ENCODE measurements at places on chromosomes 11 and 22.

DNA sequence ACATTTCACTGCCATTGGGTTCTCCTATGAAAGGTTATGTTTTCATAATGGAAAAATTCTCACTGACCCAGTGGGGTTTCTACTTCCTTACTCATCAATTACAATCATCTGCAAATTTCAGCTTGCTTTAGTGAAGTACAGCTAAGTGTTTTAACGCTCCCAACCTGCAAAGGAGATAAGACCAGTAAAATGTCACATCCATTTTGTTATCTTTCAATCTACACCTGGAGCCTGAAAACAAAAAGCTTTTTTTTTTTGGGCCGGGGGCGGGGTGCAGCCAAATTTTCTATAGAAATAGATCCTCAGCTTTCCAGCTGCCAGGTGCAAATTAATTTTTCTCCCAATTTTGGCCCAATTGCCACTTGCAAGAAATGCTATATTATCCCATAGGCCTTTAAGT, 40.6 kb downstream of the CADM1 start:
- no peak for DNase-seq

GRCh38 chr11:45615182-45615792, 50.1 kb downstream of the CHST1 start:
- DNase-seq, result no peak

DNA sequence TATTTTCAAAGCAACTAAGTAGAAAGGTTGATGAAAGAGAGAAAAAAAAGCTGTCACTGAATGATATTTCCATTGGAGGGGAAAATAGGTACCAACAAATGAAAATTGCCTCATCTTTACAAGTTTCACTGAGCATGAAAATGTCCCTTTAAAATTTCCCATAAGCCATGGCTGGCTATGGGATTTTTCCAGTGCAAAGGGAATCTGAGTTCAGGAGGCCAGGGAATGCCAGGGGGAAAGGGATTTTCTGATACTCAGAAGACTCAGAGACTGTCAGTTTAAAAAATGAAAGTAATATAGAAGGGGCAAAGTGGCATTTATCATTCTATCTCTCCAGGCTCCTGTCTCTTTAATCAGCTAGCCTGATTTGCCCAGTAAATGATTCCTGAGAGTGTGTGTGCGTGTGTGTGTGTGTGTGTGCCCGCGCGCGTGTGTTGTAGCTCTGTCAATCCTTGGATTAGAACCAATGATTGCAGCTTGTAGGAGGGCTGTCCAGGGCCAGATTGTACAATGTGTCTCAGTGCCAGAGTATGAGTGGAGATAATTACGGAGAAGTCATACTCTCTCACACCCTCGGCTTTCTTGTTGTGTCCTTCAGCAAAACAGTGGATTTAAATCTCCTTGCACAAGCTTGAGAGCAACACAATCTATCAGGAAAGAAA, at the start of gene NTM:
NTM (plus strand) TSS at position 526 of the 662 bp plus-strand sequence.
- no peak for DNase-seq

DNA sequence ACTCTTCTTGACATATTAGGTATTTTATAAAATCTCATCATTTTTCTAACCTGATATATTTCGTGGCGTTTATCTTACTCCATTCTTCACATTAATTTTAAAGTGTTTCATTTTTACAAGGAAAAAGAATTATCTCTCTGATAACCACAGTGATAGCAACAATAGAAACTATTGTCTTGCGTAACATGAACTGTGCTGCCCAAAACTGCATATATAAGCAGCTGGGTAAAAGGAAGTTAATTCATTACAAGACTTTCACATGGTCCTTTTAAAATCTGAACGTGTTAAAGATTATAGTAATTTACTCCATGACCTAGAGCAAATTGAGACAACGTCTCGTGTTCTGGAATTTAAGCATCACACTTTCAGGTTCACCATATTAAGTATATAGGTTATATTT, 210.4 kb upstream of the GRIA4 start:
- DNase-seq, result peak; percentile 50

DNA sequence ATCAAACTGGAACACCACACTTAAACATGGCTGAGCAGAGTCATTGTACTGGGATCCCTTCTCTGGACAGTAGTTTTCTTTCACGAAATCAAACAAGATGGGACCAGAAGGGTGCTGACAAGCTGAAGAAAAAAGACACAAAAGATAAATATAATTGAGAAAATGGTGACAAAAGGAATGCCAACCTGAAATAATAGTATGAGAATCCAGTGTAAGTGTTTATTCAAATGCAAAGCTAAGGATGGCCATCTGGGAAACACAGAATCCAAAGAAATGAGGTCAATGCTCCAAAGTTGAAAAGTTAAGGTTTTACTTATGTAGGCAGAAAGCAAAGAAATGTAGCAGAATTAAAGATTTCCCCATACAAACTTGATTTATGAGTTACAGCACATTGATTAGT, 5.3 kb upstream of the OR52E5 start:
- DNase-seq, result no peak

DNA sequence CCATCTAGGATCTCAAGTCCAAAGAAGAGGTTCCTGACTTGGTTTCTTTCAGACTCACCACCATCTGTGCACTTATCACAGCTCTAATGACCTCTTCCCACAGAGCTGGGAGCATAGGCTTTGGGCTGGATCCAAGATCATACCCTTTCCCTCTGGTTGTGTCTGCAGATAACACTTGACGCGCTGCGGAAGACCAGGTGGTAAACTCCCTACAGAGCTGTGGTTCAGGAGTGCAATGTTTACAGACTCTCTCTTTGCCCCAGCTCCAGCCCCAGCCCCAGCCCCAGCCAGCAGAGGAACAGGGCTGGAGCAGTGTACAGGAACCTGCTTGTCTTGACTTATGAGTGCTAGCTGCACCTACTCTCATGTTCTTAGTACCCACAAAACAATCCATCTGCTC, 274.4 kb upstream of the SYN3 start:
- DNase-seq, result no peak

DNA sequence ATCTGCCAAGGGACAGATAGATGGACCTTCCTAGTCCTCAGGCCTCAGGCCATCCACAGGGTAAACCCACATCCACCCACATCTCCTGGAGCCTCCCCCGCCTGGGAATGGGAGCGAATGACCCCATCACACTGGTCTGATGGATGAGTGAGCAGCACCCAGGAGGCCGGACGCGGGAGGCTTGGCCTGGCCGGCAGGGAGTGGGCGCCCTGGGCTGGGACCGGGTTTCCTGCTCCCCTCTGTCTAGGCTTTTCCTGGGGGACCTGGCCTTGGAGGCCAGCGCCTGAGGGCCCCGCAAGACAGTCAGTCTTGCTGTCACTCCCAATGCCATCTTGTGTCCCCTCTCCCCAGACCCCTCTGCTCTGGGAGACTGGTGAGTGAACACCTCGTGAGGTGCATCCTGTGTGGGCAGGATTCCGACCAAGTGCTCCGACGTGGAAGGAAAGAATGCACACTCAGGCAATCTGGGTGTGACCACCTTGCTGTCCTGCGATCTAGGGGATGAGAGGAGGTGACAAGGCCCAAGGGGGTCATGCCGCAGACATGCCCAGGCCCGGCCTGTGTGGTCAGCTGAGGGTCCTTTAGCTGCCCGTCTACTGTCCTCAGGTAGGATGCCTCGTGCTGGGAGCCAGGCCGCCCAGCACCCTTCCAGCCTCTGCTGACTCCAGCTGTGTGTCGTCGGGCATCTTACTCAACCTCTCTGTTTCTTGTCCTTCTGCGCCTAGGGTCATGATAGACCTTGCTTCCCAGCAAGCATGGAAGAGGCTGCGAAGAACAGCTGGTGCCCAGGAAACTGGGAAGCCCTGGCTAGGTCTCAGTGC, 26.5 kb upstream of the WNT7B start:
- no peak for DNase-seq

DNA sequence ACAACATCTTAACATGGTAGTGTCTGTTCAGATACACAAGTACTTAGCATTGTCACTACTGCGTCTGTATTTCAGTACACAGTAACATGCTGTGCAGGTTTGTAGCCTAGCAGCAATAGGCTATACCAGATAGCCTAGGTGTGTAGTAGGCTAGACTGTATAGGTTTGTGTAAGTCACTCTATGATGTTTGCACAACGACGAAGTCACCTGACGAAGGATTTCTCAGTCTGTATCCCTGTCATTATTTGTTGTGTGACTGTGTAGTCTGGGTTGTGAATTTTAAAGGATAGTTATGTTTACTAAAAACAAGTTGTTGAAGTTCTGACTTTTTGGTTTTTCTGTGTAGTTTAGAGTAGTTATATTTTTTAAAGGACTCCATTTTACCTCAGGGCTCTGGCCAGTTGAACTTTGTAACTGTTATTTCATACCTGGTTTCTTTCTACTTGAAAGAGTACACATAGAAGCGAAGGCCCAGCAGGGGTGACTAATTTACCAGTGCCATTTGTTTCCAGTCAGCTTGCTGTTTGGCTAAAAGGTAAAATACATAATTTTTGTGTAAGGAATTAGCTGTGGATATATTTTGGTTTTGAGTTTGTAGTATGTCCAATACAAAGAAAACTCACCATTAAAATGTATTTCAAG, 72.3 kb downstream of the PPP6R3 start:
- DNase-seq, result no peak

DNA sequence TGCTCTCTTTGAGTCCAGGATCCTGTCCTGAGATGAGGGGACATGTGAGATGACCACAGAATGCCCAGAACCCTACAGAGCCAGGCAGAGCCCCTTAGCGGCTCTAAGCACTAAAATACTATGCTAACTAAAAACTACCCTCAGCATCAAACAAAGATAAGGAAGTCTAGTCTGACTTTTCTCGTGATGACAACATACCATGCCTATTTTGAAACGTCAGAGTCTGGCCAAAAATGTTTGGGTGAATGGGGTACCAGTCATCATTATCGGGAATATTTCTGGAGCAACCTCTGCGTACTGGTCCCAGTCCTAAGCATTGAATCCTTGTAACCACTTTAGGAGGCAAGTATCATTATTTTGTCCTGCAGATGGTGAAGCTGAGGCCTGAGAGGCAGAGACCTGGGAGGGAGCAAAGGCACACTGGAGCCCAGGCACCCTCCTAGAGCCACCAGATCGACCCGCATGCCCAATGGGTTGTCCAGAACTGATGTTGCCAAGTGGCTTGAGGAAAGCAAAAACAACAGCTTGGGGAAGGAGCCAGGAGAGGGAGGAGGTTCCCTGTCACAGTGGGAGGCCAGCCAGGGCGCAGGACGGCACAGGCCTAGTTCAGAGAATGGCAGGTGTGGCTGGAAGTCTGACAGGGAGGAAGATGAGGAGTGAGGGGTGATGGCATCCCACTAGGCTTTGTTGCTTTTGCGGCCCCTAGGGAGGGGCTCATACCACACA, 7.2 kb upstream of the OSM start:
- no peak for DNase-seq

DNA sequence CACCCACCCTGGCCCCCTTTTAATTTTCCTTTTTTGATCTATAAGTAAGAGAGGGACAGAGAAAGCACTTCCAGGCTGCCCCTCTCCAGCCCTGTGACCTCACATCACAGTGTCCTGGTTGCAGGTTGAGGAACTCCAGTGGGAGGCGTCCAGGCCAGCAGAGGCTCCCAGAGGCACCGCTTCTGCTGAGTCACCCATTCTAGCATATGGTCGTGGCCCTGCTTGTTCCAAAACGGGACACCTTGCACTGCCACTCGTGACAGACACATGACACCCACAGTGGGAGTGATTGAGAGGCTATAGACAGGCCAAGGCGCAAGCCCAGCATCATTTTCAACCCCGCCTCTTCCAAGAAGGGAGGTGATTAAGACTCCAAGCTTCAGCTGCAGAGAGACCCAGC, 16.0 kb upstream of the TMPRSS4 start:
- no peak for DNase-seq

GRCh38 chr11:66883016-66883965, 26.4 kb downstream of the LRFN4 start:
- peak; percentile 38 for DNase-seq

DNA sequence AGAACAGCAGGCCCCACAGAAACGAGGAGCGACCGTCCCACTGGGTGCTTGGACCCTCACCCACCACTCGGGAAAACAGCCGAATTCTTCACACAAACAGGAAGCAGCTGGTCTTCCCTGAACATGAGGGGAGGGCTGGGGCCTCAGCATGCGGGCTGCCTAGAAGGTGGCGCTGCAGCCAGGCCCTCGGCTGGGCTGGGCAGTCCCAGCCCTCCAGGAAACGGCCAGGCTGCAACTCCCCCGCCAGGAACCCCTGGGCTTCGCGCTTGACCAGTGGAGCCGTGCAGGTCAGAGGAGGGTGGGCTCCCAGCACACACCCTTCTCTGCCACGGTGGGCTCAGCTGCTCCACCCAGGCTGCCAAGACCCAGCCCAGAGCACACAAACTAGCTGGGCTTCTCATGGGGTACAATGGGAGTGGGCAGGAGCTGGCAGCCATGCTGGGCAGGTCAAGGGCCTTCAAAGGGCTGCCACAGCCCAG, 29.6 kb downstream of the IGF2 start:
- DNase-seq, result no peak

GRCh38 chr11:76320929-76321328, 60.0 kb downstream of the THAP12 start:
- no peak for DNase-seq

GRCh38 chr22:21010426-21011113, 4.4 kb upstream of the P2RX6 start:
- no peak for DNase-seq

DNA sequence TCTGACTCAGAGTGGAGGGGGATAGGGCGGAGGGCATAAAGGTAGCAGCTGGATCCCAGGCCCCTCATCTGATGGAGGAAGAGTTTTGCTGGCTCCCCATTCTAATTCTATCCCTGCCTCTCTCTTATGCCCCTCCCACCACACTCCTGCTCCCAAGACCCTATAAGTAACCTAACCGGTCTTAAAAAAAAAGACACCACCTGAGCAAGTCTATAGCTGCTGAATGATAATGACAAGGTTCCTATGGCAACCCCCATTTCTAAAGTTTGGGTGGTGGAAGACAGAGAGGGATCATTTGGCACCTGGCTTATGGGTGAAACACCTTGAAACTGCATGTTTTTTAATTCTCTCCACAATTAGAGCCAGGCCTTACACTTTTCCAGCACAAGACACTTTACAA, 69.6 kb downstream of the LARGE1 start:
- DNase-seq, result no peak

DNA sequence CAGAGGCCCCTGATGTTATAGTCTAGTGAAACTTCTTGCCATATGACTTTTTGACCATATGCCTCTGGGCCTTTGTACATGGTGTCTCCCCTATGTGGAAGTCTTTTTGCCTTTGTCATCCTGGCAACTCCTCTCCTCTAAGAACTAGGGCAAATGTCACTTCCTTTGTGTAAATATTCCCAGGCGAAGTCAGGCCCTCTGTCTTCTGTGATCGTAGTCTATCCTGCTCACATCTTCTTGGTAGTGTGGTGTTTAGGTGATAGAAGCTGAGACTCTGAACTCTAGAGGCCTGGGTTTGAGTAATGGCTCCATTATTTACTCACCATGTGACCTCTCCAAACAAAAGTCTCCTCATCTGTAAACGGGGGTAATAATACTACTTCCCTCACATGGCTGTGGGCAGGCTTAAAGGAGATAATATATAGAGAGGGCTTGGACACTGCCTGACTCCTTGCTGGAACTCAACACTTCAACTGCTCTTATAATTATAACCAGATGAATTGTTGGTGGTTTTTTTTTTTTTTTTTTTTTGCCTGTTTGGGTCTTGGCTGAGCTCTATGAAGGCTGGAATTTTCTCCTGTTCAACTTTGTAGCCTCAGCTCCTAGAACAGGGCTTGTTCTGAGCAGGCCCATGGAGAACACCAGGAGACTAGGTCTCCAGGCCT, 43.8 kb downstream of the INSC start:
- DNase-seq, result no peak

Data from AML-193 (cell line).